ENCODE measurements at places on chromosomes 16 and 17.
A peak's percentile ranks its signal among the peaks of the same experiment; 100 is the strongest.

- DNase-seq, result no peak
Measured at GRCh38 chr17:17419166-17419565, 57.6 kb upstream of the MED9 start.

- DNase-seq, result no peak
Measured at GRCh38 chr16:50247123-50247905, 19.0 kb upstream of the ADCY7 start.

- peak; percentile 57 for DNase-seq
Measured at GRCh38 chr16:1010251-1010650, 28.7 kb downstream of the SOX8 start.

GRCh38 chr16:11316331-11317015 is 28.8 kb upstream of the RMI2 start:
- DNase-seq, result no peak

- no peak for DNase-seq
Measured at GRCh38 chr16:87202346-87202745, 114.8 kb downstream of the C16orf95 start.

DNA sequence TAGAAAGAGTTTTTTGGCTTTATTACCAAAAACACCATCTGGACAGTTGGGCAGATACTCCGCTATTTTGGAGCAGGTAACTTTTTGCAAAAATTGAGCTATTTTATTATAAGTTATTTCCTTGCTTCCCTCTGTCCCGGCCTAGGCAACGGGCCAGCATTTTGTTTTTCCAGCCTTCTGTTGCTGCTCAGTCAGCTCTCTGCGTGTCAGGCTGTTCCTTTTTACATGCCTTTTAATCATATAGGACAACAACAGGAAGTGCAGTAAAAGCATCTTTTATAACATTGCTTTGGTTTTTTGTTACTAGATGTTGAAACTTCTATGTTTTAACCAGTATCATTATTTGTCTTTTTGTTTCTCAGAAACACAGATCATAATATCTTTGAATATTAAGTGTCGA is 30.4 kb downstream of the PPM1D start:
- DNase-seq, result no peak

DNA sequence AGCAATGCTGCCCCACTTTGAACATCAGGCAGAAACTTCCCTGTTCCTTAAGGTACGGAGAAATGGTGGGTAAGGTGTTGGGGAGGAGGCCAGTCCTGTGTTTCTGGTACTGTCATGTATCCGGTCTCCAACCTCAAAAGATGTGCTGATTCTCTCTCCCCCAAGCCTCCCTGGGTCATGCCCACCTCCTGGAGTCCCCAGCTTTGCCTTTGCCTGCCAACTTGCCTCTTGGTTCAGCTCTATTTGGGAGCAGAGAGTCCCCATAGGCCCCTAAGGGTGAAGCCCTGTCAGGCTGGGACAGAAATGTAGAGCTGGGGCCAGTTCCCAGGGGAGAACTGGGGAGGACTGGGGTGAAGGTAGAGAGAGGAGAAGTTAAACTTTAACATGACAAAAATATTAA is 1.6 kb upstream of the TBX21 start:
- DNase-seq, result no peak

- no peak for DNase-seq
Measured at GRCh38 chr16:69511651-69512050, 54.1 kb upstream of the NFAT5 start.

GRCh38 chr16:49128740-49129139 is 152.9 kb downstream of the CBLN1 start:
- DNase-seq, result no peak

GRCh38 chr16:2090777-2091546 is 43.2 kb downstream of the TSC2 start:
- no peak for DNase-seq

DNA sequence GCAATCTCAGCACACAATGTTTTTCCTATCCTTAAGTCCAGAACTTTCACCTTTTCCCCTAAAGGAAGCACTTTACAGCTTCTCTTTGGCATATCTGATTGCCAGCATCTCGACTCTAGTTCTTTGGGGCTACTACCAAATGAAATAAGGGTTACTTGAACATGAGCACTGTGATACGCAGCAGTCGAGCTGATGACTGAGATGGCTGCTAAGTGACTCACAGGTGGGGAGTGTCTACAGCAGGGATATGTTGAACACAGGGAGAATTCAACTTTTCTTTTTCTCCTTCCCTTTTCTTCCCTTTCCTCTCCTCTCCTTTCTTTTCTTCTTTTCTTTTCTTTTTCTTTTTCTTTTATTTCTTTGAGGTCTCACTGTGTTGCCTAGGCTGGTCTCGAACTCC is 334.8 kb downstream of the MAF start:
- DNase-seq, result no peak

DNA sequence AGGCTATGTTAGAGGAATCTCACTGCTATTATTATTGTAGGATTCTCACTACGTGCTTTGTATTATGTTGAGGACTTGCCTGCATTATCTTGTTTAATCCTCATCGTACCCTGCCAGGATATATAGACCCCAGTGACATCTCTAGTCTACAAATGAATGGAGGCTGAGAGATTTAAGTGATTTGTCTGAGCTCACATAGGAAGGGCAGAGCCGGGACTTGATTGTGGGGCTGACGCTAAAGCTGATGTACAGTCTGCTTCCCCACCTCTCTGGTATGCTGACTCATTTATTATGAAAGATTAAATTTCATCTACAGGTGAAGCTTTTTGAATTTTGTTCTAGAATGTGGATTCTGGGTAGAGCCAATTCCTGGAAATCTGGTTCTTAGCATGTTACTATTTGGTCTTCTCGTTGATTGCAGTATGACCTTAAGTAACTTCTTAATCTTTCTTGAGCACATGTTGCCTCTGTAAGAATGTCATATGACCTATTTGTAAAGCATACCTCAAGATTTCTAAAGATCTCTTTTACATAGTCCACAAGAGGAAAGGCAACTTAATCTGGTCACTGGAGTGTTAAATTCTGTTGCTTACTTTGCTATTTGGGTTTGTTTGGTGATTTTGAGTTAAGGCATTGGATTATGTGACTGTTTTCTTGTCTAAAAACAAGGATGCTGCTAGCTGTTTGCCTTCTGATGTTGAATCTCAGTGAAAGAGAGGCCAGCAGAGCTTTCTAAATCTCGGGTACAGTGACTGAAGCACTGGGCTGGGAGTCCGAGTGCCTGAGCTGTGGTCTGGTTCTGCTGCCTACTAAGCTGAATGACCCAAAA is 12.4 kb downstream of the METTL9 start:
- peak; percentile 62 for DNase-seq

DNA sequence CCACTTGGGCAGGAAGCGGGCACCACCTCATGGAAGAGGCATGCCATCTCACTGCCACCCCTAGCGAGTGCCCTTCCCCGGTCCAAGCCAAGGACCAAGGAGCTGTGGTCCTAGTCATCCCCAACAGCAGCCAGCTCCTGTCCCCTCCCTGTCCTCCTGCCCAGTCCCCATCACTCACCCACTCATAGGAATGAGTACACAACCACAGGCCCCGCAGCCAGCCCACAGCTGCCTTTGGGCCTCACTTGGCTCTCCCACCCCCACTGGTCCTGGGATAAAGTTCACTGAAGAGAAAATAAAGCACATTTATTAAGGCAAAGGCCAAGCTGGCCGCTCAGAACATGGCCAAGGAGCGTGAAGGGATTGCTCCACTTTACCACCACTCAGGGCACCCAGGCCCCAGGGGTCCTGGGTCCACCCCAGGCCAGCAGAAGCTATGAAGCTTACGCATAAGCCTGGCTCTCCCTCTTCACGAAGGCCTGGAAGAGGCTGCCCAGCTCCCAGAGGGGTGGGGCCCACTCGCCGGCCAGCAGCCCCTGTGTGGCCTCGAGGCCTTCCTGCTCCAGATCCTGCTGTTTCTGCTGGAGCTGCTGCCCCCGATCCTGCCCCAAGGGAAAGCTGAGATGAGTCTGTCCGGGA is 3.6 kb downstream of the SCRN2 start:
- no peak for DNase-seq

DNA sequence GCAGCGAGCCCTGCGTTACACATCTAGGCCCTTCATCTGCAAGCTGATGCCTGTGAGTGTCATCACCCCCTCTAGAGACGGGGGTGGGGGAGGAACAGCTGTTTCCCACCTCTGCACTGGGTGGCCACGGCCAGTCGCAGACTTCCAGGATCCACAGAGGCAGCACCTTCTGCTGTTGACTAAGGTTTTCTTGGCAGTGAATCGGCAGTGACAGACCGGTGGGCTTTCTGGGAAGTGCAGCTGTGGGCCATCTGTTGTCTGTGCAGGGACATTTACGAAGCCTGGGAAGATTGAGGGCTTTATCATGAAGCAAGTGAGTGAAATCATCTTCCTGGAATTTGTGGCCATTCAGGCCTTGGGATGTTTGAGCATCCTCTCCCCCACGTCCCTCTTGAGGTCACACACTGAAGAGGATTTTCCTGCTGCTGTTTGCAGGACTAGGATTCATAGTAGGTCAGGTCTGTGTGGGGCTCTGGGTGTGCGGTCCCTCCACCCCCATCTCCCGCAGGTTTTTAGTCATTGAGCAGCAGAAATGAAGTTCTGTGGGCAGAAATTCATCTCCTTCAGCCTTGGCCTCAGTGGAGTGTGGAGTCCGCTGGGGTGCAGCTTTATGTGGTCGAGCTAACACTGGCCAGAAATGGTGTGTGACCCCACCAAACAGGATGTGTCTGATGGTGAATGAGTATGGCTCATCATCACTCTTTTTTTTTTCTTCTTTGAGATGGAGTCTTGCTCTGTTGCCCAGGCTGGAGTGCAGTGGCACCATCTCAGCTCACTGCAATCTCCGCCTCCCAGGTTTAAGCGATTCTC is 12.0 kb downstream of the PGS1 start:
- DNase-seq, result peak; percentile 49

- DNase-seq, result no peak
Measured at GRCh38 chr17:64580384-64581315, 73.9 kb downstream of the CEP95 start.

DNA sequence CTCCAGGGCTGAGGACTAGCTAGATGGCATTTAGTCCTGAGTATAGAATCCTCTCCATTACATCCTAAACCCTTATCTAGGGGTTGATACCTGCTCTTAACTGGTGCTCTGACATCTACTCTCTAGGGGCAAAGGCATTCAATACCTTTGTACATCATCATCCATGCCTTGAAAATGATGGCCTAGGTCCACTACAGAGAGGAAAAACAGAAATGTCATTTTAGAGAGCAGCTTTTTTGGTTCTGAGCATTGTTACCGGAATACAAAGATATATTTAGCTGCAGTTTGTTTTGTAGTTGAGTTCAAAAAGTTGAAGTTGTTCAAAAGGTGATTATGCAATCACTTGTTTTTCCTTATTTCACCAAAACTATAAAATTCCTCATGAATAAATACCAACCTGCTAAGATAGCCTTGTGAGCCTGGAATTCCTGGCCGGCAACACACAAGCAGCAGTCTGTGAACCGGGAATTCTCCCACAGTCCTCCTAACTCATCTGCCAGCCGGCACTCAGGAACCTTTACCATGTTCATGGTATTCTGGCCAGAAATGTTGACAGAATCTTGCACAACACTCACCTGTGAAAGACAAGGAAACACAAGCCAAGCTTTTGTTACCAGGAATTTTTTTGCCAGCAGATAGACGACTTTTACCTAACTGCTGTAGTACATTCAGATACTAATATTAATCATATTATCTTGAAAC is 35.4 kb downstream of the NXPH3 start:
- no peak for DNase-seq

GRCh38 chr17:80885947-80886582 is 105.6 kb upstream of the CHMP6 start:
- DNase-seq, result no peak

GRCh38 chr17:71098071-71098470 is 928.7 kb downstream of the KCNJ2 start:
- DNase-seq, result no peak

GRCh38 chr17:76840443-76840767 is 27.8 kb upstream of the MGAT5B start:
- DNase-seq, result no peak

DNA sequence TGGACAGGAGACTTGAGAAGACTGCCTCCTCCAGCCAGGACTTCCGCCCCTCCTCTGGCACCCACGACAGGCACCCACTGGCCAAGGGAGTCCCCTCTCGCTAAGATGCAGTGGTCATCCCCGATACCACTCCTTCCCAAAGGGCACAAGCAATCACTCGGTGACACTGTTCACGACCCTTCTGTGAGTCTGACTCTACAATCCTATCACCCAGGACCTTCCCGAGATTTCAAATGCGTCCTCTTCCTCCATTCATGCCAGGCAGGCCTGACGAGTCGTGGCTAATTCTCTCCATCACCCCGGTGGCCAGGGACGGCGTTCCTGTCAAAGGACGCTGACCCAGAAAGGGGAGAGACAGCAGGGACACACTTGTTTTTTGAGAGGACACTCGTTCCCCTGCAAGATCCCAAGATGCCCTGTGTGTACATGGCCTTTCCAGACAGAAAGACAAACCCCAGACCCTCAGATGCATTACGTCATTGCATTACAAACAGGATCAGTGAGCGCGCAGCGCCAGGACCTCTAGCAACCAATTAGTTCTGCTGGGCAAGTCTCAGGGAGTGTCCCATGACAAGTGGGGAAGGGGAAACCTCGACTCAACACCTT is 12.2 kb downstream of the FBXO31 start:
- DNase-seq, result no peak

DNA sequence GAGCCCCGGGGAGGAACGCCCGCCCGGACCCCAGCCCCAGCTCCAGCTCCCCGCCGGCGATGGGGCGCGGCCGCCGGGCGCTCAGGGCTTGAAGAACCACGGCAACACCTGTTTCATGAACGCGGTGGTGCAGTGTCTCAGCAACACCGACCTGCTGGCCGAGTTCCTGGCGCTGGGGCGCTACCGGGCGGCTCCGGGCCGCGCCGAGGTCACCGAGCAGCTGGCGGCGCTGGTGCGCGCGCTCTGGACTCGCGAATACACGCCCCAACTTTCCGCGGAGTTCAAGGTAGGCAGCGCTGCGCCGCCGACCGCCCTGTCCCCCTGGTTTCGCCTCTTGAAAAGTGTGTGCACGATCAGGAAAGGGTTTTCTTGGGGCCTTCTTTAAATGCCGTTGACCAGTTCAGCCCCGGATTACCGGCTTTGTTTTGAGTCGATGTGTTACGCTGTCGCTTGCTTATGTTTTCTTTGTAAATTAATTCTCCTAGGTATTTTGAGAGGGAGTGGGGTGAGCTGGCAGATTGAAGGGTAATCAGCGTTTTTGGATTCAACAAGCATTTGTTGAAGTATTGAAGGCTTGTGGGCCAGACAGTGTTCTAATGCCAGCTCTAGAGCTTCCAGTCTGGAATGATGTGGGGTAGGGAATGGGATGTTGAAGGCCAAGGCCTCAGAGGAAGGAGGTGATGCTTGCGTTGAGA is 681 bp downstream of the USP43 start:
- DNase-seq, result no peak

DNA sequence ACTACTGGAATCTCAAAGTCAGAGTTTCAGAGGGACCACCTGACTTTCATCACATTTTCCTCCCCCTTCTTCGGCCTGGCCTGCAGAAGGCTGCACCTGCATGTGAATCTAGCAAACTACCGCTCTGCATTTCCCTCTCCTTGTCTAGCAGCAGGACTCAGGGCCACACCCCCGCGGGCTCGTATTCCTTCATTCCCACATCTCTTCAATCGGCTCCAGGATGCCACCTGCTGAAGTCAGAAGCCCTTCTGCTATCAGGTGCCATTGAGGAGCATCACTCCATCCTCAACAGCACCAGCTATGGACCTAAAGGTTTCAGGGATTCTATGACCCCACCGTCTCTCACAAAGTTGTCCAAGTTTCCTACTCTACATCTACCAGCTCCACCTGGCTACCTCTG is 169.5 kb downstream of the VPS53 start:
- DNase-seq, result no peak

GRCh38 chr17:22128171-22128570 is 435.8 kb downstream of the KCNJ18 start:
- DNase-seq, result no peak

- no peak for DNase-seq
Measured at GRCh38 chr17:55388842-55389241, 32.8 kb downstream of the MMD start.

All from A673 (cell line).